Stimulated activated CD8-positive, alpha-beta memory T cell treated with anti-CD3 and anti-CD28 coated beads, Interleukin-7, amount 100 ng/mL, for 1 hour (primary cell): ENCODE measurements at places on chromosomes 7 and 10.

DNA sequence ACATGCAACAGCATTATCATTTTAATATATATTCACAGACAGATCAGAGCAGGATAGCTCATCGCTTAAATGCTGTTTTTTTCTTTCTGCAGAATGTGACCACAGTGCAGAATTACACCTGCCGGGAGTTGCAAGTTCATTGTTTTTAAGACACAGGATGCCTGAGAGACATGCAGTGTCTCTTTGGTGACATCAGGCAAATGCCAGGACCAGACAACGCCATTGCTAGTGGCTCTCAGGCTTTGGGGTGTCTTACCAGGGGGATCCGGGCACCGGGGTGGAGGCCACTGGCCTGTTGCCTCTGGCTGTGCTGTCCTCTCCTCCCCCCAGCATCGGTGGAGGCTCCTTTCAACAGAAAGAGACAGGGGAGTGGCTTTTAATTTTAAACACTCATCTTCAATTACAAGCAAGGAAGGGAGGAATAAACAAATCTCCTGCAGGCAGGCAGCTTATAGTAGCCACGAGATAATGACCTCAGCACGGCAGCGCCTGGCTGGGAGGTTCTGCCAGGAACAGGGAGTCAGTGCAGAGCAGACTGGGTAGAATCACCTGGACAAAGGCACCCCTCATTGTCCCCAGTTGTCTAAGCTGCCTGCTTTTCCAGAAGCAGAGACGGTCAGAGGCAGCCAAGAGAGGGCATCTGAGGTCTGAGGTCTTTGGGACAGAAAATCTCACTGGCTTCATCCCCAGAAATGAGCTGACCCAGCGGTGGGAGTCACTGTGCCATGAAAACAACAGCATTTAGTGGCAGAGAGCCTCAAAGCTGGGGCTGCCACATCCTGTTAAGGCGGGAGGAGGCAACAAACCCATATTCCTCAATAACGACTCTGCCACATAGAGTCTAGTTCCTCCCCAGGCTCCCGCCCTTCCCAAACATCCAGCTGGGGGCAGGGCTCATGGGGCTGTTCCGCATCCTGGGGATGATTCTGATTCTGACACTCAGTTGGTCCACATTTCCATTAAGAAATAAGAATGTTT lies 148.4 kb downstream of the TCERG1L start:
- no peak for DNase-seq

- DNase-seq, result no peak
Measured at GRCh38 chr10:59284118-59284975, 78.0 kb downstream of the FAM13C start.

- no peak for DNase-seq
Measured at GRCh38 chr7:45203936-45204445, 46.4 kb downstream of the RAMP3 start.

GRCh38 chr10:3126741-3127346 lies 45.7 kb downstream of the PITRM1 start:
- no peak for DNase-seq

- no peak for DNase-seq
Measured at GRCh38 chr10:132704008-132704814, 81.7 kb downstream of the NKX6-2 start.

- DNase-seq, result no peak
Measured at GRCh38 chr7:11956991-11957390, 125.0 kb upstream of the THSD7A start.

GRCh38 chr7:66502230-66503035 lies 126.2 kb upstream of the KCTD7 start:
- DNase-seq, result no peak

GRCh38 chr10:96263176-96263575 lies 8.2 kb downstream of the BLNK start:
- DNase-seq, result no peak

GRCh38 chr7:51732951-51733350 lies 416.3 kb upstream of the COBL start:
- no peak for DNase-seq

DNA sequence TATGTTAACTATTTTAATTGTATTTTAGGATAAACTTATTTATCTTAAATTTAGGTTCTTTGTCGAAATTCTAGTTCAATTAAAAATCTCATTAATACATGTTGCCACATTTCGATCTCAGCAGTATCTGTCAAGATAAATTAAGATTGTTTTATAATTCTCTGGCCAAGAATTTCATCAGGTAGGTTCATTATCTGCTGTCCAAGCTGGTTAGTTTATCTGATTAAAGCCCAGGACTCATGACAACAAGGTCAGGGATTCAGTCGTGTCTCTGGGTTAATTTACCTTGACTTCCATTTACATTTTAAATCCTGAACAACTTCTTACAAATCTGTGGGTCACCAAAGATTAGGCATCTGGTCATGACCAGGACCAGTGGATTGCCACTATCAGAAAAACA lies 7.6 kb downstream of the STEAP4 start:
- no peak for DNase-seq

DNA sequence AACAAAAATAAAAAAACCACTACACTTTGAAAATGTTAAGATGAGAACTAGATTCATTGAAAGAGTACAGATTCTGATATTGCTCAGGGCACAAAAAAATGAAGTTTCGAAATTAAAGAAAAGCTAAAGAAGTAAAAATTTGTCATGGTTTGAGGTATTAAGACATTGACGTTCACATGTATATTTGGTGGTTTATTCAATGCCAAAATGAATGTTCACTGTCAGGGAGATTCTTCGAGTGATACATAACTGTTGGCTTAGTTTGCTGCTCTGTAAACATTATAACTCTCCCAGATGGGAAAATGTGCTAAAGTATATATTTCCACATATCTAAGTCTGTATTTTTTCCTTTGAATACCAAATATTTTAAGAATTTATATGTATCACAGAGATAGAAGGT lies 345.0 kb downstream of the SEMA3D start:
- DNase-seq, result no peak

DNA sequence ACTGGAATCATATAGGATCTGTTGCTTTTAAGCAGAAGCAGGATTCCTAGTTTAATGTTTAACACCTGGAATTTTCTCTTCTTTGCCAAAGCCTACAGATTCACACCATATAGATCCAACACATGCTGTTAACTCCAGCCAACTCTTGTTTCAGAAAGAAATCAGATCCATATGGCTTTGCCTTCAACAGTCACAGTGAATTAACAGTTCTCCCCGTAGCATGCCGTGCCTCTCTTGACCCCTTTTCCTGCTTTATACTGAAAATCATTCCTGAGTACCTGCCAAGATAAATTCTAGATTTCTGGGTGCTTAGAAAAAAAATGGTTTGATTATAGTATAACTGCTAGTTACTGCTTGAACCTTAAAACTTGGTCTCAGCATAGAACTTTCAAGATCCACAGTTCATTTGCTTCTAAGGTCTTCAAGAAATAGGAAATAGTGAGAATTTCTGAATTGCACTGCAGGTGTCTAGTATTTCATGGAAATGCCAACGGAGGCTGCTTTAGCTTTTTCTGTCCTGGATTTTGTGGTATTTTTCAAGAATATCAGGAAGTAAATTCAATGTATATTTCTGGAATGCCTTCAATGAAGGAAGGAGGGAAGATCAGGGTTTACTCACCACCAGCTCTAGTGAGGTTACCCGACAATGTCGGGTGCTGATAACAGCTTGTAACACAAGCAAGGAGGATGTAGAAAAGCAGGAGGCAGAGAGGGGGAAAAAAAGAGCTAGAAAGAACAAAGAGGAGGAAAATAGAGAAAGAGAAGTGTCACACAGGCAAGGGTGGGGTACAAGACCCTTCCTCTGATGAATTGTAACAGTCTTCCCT lies 6.6 kb downstream of the AASS start:
- no peak for DNase-seq

DNA sequence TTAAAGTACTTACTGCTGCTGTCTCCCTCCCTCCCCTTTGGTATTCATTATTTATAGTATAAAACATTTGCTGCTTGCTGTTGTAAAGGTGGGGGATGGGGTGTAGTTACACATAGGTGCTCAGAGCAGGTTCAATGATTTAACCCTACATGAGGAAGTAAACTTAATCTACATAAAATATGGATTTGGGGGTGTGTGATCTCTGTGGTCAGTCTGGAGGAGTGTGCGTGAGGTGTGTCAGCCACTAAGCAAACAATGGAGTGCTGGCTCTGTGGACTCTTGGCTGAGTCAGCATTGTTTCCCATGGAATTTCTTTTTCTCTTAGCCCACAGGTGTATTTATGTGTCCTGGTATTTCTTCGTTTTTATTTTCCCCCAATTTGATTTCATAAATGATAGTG lies 133.9 kb downstream of the AUTS2 start:
- DNase-seq, result no peak

DNA sequence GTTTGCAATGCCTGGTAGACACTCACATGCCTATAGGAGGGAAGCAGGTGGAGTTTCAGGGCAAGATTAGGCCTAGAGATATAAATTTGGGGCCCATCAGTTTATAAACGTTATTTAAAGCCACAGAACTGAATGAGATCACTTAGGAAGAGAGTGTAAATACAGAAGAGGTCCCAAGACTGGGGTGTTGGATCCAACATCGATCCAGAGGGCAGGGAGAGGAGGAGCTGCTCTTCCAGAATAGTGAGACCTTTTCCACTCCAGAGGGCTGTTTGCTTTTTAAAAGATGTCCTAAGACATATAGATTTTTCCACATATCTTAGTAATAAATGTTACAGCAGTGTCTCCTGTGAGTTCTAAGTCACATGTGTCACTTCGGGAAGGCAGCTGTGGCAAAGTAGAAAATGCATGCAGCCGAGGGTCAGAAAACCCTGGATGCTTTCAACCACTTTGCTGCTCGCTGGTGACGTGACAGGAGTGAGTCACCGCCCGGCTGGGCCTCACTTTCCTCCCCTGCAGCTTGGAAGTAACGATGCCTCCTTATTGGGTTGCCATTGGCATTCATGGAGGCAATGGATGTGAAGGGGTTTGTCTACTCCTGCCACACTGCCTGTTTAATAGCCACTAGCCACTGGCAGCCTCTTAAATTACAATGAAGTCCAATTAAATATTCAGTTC lies 95.4 kb downstream of the TRIL start:
- no peak for DNase-seq

DNA sequence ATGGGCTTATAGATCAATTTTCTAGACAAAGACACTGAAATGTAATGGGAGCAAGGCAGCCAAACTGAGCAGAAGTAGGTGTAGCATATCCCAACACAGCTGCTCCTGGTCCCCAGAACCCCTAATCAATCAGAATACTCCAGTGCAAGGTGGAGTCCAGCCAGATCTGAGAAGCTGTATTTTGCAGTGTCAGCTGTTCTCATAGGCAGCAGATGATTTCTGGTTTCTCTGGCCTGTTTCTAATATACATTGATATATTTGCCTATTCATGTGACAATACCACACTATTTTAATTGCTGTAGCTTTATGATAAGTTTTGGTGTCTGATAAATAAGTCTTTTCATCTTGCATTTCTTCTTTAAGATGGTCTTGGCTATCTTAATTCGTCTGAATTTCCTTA lies 117.4 kb upstream of the STARD3NL start:
- no peak for DNase-seq

DNA sequence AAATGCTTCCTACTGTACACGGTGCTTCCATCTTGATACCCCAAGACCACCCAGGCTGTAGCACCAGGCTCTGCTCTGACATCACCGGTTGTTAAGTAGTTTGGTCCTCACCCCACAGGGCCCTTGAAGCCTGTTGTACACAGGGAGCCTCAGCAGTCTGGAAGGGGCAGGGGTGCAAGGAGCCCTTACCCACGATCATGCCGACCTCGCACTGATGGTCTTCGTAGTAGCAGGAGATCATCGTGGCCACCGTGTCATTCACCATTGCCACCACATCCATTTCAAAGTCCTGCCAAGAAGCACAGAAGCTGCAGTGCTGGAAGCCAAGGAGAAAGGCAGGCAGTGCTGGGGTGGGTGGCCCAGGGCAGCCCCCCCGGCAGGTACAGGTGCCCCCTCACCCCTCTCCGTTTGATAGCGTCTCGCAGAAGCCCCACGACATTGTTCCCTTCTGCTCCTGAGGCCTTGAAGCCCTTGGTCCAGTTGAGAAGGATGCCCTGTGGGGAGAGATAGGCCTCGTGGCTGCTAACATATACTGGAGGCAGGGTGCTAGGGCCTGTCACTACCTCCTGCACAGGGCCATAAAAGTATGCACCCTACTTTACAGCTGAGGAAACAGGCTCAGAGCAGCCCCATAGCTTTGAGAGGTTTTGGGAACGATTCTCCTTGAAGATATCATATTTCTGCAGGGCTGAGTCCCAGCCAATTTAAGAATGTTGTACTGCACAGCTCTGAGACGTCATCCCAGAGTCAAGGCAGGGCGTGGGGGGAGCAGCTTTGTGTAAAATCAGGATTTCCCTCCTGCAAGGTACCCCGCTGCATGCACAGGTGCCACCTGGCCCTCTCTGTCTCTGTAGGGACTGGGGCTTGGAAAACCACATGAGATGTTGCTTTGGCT lies 8.7 kb upstream of the MYL7 start:
- no peak for DNase-seq

DNA sequence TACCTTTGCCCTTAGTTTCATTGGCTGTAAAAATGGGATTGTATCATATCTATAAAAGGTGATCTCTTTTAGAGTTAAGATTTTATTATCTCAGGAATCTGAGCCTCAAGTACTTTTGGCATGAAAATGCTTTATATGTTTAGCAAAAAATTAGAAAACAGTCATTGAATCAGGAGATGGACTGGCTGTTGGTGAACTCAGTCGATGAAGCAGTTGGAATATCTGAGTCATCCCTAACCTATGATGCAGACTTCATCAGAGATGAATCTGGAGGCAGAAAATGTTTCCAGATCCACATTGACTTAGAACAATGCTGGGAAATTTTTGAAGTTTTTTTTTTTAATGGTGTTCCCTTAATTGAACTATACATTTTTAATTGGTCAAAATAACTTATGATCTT lies 228.5 kb downstream of the SLC25A13 start:
- DNase-seq, result no peak

DNA sequence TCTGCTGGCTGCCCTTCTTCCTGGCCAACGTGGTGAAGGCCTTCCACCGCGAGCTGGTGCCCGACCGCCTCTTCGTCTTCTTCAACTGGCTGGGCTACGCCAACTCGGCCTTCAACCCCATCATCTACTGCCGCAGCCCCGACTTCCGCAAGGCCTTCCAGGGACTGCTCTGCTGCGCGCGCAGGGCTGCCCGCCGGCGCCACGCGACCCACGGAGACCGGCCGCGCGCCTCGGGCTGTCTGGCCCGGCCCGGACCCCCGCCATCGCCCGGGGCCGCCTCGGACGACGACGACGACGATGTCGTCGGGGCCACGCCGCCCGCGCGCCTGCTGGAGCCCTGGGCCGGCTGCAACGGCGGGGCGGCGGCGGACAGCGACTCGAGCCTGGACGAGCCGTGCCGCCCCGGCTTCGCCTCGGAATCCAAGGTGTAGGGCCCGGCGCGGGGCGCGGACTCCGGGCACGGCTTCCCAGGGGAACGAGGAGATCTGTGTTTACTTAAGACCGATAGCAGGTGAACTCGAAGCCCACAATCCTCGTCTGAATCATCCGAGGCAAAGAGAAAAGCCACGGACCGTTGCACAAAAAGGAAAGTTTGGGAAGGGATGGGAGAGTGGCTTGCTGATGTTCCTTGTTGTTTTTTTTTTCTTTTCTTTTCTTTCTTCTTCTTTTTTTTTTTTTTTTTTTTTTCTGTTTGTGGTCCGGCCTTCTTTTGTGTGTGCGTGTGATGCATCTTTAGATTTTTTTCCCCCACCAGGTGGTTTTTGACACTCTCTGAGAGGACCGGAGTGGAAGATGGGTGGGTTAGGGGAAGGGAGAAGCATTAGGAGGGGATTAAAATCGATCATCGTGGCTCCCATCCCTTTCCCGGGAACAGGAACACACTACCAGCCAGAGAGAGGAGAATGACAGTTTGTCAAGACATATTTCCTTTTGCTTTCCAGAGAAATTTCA lies 1.7 kb downstream of the ADRB1 start:
- DNase-seq, result no peak
